ENCODE measurements at places on chromosomes 16 and 17.

- no peak for DNase-seq
Measured at GRCh38 chr17:77111934-77112296, 28.9 kb upstream of the SEC14L1 start.

DNA sequence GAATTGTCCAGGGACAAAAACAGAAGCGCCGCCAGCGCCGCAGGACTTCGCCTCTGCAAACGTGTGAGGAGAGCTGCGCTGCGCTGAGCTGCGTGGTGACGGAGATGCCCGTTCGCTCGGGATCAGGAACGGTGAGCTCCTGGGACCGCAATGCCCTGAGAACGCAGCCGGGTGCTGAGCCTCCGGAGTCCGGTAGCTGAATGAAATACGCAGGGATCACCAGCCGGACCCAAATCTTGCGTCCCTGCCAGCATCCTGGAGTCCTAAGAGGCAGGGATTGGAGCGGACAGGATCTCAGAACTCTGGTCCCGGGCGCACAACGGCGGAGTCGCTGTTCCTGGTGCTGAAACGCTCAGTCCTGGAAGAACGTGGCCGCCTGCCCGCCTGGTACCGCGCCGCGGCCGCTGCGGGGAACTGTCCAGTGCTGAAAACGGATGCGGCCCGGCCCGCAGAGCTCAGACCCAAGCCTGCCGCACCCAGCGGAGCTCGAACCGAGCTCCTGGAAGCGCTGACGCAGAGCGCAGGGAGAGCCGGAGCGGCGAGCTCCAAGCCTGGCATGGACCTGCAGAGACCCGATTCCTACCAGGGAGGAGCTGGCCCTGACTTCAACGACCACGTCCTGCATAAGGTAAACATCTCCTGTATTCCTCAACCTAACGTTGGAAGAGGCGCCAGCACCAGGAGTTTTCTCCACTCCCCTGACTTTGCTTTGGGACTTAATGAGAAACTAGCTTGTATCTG lies 41.5 kb downstream of the CD300LF start:
- peak; percentile 35 for DNase-seq

- no peak for DNase-seq
Measured at GRCh38 chr17:227078-227945, 45.9 kb upstream of the DOC2B start.

GRCh38 chr17:79755591-79755990 lies 22.4 kb upstream of the CBX2 start:
- DNase-seq: no peak

DNA sequence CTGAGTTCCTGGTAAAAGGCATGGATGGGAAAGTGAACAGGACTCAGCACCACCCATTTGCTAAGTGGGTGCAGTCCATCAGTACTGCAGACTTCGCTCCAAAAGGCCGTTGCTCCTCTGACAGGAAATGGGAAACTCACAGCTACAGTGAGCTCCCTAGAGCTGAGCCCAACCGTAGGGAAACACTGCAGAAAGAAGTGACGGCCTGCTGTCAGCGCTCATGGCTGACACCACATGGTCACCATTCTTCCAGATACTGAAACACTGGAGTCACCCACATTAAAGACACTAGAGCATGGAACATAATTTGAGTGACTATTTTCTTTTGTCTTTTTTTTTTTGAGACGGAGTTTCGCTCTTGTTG lies 31.9 kb downstream of the UBE2O start:
- no peak for DNase-seq

DNA sequence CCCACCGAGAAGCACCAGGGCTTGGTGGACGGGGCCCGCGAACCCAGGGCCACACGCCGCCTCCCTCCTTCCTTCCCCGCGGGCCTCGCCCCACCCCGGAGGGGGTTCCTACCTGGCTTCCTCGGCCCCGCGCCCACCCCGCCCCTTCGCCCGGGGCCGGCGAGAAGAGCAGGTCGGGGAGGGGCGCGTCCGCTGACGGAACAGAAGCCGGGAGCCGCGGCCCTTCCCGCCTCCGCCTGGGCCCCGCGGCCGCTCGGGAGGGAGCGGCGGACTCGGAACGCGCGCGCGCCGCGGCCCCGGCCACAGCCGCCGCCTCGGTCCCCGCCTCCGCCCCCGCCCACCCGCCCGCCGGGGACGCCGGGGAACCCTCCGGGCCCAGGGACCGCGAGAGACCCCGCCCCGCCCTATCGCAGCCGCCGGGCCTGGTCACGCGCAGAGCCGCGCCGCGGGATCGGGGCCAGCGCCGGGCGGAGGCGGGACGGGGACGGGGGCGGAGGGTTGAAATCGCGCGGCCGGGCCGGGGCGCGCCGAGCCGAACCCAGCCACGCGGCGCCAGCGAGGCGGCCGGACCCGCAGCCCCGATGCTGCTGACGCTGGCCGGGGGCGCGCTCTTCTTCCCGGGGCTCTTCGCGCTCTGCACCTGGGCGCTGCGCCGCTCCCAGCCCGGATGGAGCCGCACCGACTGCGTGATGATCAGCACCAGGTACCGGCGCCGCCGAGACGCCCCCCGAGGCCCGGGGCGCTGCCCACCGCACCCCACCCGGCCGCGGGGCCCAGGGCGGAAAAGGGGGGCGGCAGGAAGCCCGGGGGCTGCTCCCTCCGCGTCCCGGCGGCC lies at the start of gene TLCD3A:
TLCD3A (plus strand) TSS at position 530 of the 835 bp plus-strand sequence; CDS start at position 582, 52 bp downstream.
- peak; percentile 41 for DNase-seq

DNA sequence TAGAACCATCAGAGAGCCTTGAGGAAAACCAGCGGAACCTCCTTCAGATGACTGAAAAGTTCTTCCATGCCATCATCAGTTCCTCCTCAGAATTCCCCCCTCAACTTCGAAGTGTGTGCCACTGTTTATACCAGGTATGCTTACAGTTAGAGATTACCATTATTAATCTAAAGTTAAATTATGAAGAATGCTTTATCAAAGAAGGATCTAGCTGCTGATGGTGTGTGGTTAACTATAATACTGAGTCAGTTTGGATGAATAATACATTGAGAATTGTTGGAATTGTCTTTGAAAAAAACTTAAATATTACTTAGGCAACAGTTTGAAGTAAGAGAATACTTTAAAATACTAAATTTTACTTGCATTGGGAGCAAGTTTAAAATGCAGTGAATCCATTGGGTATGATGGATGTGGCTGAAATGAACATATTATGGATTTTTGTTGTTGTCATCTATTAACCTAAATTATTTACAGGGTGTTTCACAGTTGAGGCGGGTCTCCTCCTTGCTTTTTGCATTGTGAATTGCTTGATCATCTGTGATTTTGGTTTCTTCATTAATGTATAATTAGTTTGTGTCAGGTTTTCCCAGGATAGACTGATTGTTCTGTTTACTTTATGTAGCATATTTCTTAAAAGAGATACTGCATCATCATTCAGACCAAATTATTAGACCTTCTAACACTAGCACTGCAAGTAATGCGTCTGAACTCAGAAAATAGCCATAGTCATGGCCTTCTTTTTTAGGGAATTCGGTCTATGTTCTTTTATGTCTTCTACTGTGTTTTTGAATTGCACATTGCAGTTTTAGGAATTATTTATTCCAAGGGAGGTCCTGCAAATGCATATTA lies 47.8 kb downstream of the OMG start:
- no peak for DNase-seq

- DNase-seq: no peak
Measured at GRCh38 chr16:28161626-28162025, 50.1 kb downstream of the XPO6 start.

DNA sequence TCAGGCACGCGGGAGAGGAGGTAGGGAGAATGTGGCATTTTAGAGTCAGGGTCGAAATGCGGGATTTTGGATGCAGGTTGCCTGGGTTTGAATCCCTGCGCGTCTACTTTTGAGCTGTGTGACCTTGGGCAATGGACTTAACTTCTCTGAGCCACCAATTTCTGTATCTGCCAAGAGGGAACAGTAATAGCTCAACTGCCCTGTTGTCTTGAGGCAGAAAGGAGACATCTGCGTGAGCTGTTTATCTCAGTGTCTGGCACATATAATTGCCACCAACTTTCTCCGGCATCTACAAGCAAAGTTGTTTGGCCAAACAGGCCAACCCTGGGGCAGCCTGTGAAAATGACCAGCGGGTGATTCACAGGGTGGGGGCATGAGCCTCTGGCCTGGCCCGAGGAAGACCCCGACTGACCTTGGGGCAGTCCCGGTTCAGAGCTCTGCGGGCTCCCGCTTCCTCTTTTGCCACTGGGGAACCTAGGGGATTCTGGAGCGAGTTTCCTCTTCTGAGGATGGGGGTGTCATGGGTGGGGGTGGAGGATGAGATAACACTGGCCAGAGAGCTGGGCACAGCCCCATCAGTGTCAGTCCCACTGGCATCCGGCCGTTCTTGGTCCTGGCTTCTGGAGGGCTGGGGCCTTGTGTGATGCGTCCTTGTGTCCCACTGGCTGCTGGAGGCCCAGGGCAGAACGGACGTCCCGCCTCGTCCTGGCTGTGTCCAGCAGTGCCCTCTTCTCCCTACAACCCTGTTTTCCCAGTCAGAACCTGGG lies 1.3 kb downstream of the SNN start:
- DNase-seq: no peak

GRCh38 chr17:7060165-7060891 lies 16.4 kb upstream of the SLC16A11 start:
- no peak for DNase-seq

DNA sequence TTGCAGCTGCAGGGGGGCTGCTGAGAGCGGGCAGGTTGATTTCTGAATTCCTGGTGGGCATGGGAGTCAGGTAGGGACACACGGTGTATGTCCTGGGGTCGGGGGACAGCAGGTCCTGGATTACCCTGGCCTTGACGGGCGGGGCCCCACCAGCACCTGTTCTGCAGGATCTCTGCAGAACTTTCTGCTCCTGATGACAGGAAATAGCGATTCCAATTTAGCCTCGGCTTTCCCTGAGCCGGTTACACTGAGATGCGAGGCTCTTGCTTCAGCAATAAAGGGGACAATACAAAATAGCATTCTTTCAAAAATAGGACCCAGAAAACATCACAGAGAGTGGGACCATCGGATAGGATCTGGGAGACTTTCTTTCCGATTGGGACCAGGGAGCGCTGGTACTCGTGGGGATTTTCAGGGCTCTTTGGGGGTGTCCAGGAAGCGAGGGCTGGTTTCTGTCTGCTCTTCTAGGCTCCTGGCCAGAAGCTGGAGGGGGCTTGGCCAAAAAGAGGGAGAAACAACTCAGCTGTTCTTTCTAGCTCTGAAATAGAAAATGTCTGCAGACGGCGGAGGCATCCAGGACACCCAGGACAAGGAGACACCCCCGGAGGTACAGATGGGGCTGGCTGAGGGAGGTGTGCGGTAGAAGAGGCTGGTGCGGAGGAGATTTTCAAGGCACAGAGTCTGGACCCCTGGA lies 642 bp downstream of the ZNF205 start:
- no peak for DNase-seq
